ENCODE measurements at places on chromosomes 1 and 21.
A peak's percentile ranks its signal among the peaks of the same experiment; 100 is the strongest.

DNA sequence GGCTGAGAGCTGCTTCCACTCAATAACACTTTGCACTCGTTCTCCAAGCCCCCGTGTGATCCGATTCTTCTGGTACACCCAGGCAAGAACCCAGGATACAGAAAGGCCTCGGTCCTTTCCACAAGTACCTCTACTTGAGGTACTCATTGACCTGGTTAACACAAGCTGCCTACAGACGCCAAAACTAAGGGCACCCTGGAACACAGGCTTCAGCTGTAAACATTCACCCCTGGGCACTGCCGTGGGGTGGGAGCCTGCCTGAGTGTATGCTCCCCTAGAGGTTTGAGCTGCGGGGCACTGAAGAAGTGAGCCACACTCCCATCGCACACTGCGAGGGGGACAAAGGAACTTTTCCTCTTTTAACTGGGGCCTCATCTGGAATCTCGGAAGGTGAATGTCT, 30.5 kb downstream of the LRRC3 start:
- DNase-seq = no peak

DNA sequence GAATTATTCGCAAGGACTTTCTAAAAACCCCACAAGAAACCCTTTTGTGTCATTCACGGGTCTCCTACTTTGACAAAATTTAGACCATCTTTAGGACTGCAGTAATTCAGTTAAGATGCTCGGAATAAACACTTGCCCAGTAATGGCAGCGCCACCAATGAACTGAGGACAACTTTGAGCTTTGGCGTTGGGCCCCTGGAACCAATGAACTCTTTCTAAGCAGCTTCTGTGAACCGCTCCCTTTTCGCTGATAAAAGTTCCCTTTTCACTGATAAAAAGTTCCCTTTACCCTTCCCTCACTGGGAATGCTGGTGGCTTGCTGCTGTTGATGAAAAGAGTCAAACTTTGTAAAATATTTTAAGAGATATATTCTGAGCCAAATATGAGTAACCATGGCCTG, 1.5 kb upstream of the MRPL55 start:
- DNase-seq = no peak

GRCh38 chr1:51750218-51750617, 128.3 kb downstream of the NRDC start:
- DNase-seq = no peak

DNA sequence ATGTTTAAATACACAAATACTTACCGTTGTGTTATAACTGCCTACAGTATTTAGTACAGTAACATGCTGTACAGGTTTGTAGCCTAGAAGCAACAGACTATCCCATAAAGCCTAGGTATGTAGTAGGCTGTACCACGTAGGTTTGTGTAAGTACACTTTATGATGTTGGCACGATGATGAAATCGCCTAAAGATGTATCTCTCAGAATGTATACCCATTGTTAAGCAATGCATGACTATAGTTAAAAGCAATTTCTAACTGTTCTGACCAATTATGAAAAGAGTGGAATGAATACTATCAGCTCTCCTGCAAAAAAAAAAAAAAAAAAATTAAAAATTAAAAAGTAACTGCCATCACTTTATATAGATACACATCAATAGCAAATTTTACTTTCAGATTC, 11.4 kb downstream of the HP1BP3 start:
- DNase-seq = no peak

GRCh38 chr1:1072299-1072848, 1.7 kb downstream of the RNF223 start:
- no peak for DNase-seq

- no peak for DNase-seq
These were observed 6.0 kb upstream of the MYOG start for GRCh38 chr1:203091761-203092330.

- DNase-seq = no peak
These were observed 123.4 kb downstream of the POU2F1 start for GRCh38 chr1:167344112-167344511.

- DNase-seq = no peak
These were observed 342.5 kb upstream of the ADGRL2 start for GRCh38 chr1:81458186-81458585.

GRCh38 chr1:161162052-161162451, 2.8 kb downstream of the USP21 start:
- DNase-seq = no peak

DNA sequence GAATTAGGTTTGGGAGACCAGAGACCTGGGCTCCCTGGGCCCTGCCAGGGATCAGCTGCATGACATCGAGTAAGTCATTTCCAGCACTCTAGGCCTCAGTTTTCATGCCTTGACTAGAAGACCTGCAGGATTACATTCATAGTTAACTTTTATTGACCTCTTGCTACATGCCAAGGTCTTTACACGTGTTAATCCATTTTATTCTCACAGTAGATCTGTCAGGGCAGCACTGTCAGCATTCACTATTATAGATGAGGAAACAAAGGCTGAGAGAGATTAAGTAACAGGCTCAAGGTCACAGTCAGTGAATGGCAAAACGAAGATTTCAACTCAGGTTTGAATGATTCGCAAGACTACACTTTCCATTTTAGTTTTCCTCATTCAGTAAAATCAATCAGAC, 37.0 kb downstream of the PGM1 start:
- no peak for DNase-seq

DNA sequence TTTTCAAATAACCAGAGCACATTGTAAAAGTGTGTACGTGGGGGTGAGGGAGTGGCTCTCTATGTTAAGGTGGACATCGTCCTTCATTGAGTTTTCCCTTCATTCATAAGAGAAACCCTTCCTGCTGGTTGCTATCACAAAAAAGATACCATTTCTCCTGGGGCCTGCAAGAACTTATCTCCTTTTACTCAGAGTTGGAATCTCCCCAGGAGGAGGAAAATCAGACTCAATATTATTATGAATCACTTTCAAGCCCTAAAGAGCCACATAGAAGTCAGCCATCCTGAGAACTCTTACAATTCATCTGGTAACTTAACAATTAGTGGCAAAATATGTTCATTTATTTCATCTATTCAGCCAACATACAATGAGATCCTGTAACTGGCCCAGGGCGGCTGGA, 27.1 kb upstream of the TGFBR3 start:
- DNase-seq = no peak

- DNase-seq = no peak
These were observed 95.0 kb downstream of the VWA5B1 start for GRCh38 chr1:20385630-20386029.

DNA sequence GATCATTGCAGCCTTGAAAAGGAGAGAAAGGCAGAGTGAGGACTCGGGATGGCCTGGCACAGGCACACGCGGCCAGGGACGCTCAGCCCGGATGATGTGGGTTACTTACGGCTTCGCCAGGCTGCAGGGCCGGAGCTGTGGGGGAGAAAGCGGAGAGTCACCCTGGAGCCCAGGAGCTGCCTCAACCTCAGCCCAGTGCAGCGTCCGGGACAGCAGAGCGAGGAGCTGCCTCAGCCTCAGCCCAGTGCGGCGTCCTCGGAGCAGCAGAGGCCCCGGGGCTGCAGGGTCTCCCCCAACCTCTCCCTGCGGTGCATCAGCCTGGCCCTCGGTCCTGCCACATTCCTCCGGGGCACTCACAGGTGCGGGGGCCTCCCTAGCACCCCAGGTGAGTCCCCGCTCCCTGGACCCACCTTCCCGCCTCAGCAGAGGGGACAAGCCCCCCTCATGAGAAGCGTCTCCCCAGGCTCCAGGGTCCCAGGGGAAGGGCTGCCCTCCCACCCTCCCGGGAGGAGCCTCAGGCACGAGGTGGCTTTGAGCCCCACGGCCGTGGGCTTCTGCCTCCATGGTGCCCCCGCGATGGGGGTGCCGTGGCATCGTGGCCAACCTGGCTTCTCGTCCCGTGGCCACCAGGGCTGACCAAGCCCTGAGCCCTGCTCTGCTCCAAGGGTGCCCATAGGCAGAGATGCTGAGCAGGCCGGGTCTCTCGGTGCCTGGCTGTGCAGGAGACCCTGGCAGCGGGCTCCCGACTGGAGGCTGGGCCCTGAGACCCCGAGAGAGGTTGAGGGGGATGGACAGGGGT, 10.5 kb upstream of the RNF223 start:
- DNase-seq = no peak

GRCh38 chr1:3681231-3681897, 29.0 kb downstream of the TP73 start:
- no peak for DNase-seq

DNA sequence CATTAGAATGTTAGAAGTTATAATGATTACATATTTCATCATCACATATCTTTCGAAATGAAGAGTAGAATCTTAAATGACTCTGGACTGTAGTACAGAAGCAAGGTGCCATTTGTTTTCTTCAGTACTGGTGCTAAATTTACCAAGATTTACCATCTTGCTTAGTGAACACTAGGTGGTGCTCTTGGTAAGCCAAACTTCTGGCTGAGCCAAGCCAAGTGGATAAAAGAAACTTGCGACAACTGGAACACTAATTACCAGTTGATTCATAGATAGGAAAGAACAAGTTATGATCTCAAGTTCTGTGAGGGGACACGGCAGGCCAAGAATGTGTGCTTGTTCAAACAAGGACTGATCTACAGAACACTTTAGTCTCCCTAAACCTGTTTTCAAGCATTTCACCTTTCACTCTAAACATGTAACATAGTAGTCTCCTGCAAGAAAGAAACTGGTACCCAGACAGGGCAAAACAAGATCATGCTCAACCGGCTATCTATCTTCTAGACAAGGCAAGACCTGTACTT, 19.8 kb downstream of the SPRTN start:
- peak; percentile 68 for DNase-seq

- no peak for DNase-seq
These were observed 504 bp downstream of the H6PD start for GRCh38 chr1:9235096-9235459.

Measured in GM13976 (cell line).